ENCODE measurements at places on chromosomes 11 and 22. TPM values are rescaled to one million over a fixed set of nuclear protein-coding genes. Genes with fewer than 3 reads are reported as not detected.

Gene GLYATL2
- 0.69 TPM for total RNA-seq

Gene DDTL
- 0.15 TPM for total RNA-seq

Gene CADM1
- 34.1 TPM for total RNA-seq

Gene OR5A1
- total RNA-seq, result not detected

Gene LRRC32
- total RNA-seq, result 4.7 TPM

Gene TMEM191B
- total RNA-seq, result 1.1 TPM

Gene IRAG1
- not detected for total RNA-seq

Gene RASSF10
- under 0.01 TPM for total RNA-seq

Gene PDE3B
- 12.0 TPM for total RNA-seq

Gene GLB1L3
- total RNA-seq, result under 0.01 TPM
